ENCODE measurements at places on chromosomes 11 and 22. TPM values are rescaled to one million over a fixed set of nuclear protein-coding genes. Genes with fewer than 3 reads are reported as not detected.

GRCh38 chr11:114252767-114253166 lies 43.4 kb upstream of the NNMT start:
- DNase-seq, result peak; percentile 45

- DNase-seq, result no peak
Measured at GRCh38 chr11:2327032-2327431, 25.2 kb downstream of the TSPAN32 start.

- DNase-seq, result peak; percentile 96
Measured at GRCh38 chr22:31292236-31292989, at the start of gene PIK3IP1. Gene PIK3IP1, minus strand, starts transcription at chr22:31292488. Its CDS starts 144 bp downstream, at chr22:31292344.

- DNase-seq, result no peak
Measured at GRCh38 chr11:27573024-27573423, 66.5 kb upstream of the LIN7C start.

GRCh38 chr22:18073467-18073866 lies 4.3 kb upstream of the PEX26 start:
- no peak for DNase-seq

- DNase-seq, result no peak
Measured at GRCh38 chr22:32828150-32828549, 26.6 kb downstream of the TIMP3 start.

GLYATL2 gene
- total RNA-seq, result not detected

TTC28 gene
- 19.3 TPM for total RNA-seq

DMC1 gene
- total RNA-seq, result not detected

TBX1 gene
- total RNA-seq, result 0.43 TPM
